A549 treated with ZK216348 at 1 μM for 4 hours (cell line): ENCODE measurements at places on chromosomes 12 and 14. TPM values are rescaled to one million over a fixed set of nuclear protein-coding genes. Genes with fewer than 3 reads are reported as not detected.

The PTGER2 gene
- 1.7 to 2.9 TPM (median 2.5 TPM) in 5 replicates for total RNA-seq

The IFNG-AS1 gene
- not detected in 5 replicates for total RNA-seq

The HIGD1C gene
- total RNA-seq, result not detected in 5 replicates

The DYRK2 gene
- total RNA-seq, result 7.6 to 13.8 TPM (median 11.6 TPM) in 5 replicates
